ENCODE measurements at places on chromosomes 16 and 17.

- peak; percentile 85 for DNase-seq
Measured at GRCh38 chr17:80082403-80083135, 18.8 kb upstream of the GAA start.

GRCh38 chr17:57349541-57350247, 93.4 kb downstream of the MSI2 start:
- DNase-seq = no peak

DNA sequence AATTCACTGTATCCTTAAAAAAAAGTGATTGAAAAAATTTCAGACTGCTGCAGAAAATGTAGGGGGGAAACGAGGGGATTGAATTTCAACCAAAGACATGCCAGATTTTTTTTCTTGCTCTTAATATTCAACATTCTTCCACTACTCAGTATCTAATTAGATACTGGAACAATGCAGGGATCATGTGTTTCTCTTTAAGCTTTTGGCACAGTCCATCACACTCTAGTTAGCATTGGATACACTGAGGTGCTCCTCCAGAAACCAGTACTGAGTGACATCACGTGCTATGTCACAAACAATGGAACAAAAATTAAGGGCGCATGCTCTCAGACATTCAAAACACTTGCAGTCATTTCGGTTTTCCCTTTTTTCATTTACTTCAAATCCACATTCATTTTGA, 298.6 kb upstream of the PSMD7 start:
- no peak for DNase-seq

- no peak for DNase-seq
Measured at GRCh38 chr17:65292430-65292829, 155.3 kb downstream of the RGS9 start.

- DNase-seq = no peak
Measured at GRCh38 chr16:22214889-22215288, 8.8 kb downstream of the EEF2K start.

GRCh38 chr17:7235693-7236665, 1.7 kb upstream of the DVL2 start:
- DNase-seq = no peak

Measured in NCI-H2081 (cell line).